Muscle of leg (tissue), 16 donors: ENCODE measurements at places on chromosomes 7 and 10. TPM values are rescaled to one million over a fixed set of nuclear protein-coding genes. Genes with fewer than 3 reads are reported as not detected.

GRCh38 chr10:93436591-93437085 is 45.5 kb downstream of the MYOF start:
- peak; percentile 99 for DNase-seq
- peak overlapping the region; percentile 100 for H3K27ac ChIP-seq
- no peaks in the 10 kb centered on the region for H3K27me3 ChIP-seq
- H3K36me3 ChIP-seq, result no peaks in the 10 kb centered on the region

Gene NRBF2
- 16.9 TPM for total RNA-seq

Gene CTNNA3
- 18.8 TPM for total RNA-seq

- H3K27me3 ChIP-seq, result no peaks in the 10 kb centered on the region
- H3K36me3 ChIP-seq, result no peaks in the 10 kb centered on the region
- no peaks in the 10 kb centered on the region for H3K4me1 ChIP-seq
- no peak overlapping the region for H3K27ac ChIP-seq
- H3K4me3 ChIP-seq, result no peak overlapping the region
- DNase-seq, result no peak
Observed at GRCh38 chr10:17764142-17764541, 12.1 kb downstream of the TMEM236 start.

Gene LIPJ
- total RNA-seq, result 0.13 TPM

- H3K4me1 ChIP-seq, result no peaks in the 10 kb centered on the region
- no peak overlapping the region for H3K27ac ChIP-seq
- peak; percentile 44 for DNase-seq
- H3K27me3 ChIP-seq, result no peaks in the 10 kb centered on the region
- H3K36me3 ChIP-seq, result no peaks in the 10 kb centered on the region
Observed at GRCh38 chr10:32189400-32190084, 133.3 kb upstream of the KIF5B start.

GRCh38 chr7:34728156-34728555 is 70.1 kb downstream of the NPSR1 start:
- no peak overlapping the region for H3K4me3 ChIP-seq
- H3K36me3 ChIP-seq, result no peaks in the 10 kb centered on the region
- no peak overlapping the region for H3K27ac ChIP-seq
- no peak for DNase-seq

- no peak overlapping the region for H3K27ac ChIP-seq
- H3K4me1 ChIP-seq, result no peaks in the 10 kb centered on the region
- no peak for DNase-seq
- no peak overlapping the region for H3K4me3 ChIP-seq
- peaks cover 4% of the 10 kb centered on the region for H3K27me3 ChIP-seq
Observed at GRCh38 chr7:138668946-138669345, 32.2 kb downstream of the SVOPL start.

- no peak overlapping the region for H3K4me3 ChIP-seq
- H3K27ac ChIP-seq, result no peak overlapping the region
- H3K36me3 ChIP-seq, result no peaks in the 10 kb centered on the region
- peaks cover 9% of the 10 kb centered on the region for H3K4me1 ChIP-seq
- no peak for DNase-seq
Observed at GRCh38 chr7:73774923-73775322, 4.9 kb upstream of the CLDN3 start.

- no peaks in the 10 kb centered on the region for H3K27me3 ChIP-seq
- H3K4me3 ChIP-seq, result no peak overlapping the region
- no peak overlapping the region for H3K27ac ChIP-seq
- no peak for DNase-seq
Observed at GRCh38 chr7:88268051-88268450, 38.6 kb downstream of the STEAP4 start.

Gene RPEL1
- total RNA-seq, result not detected

DNA sequence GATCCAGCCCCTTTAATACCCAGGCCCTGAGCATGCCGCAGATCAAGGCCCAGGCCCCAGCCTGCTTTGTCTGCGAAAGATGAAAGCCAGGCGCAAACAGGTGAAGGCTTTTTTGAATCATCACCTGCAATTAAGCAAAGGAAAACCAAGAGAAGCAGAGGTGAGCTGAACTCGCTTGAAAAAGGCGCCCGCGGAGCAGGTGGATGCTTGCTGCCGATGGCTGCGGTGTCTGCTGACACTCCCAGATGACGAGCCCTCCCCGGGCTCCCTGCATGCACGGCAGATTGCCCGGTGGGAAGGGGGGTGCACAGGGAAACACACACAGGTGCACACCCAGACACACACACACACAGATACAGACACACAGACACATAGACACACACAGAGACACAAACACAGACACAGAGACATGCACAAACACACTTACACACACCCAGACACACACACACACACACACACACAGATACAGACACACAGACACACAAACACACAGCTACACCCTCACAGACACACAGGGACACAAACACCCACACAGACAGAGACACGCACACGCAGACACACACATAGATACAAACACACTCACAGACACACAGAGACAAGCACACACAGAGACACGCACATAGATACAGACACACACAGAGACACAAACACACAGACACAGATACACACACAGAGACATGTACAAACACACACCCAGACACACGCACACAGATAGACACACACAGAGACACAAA is 142.6 kb upstream of the RNF32 start:
- H3K36me3 ChIP-seq, result no peaks in the 10 kb centered on the region
- DNase-seq, result no peak
- H3K4me1 ChIP-seq, result no peaks in the 10 kb centered on the region
- H3K4me3 ChIP-seq, result no peak overlapping the region
- no peak overlapping the region for H3K27ac ChIP-seq
- H3K27me3 ChIP-seq, result no peaks in the 10 kb centered on the region

- H3K4me3 ChIP-seq, result no peak overlapping the region
- no peaks in the 10 kb centered on the region for H3K27me3 ChIP-seq
- no peaks in the 10 kb centered on the region for H3K4me1 ChIP-seq
- H3K27ac ChIP-seq, result no peak overlapping the region
Observed at GRCh38 chr10:16545116-16545736, 23.5 kb upstream of the C1QL3 start.

GRCh38 chr10:93629647-93630305 is 17.4 kb downstream of the PDE6C start:
- no peak overlapping the region for H3K27ac ChIP-seq
- H3K4me1 ChIP-seq, result no peaks in the 10 kb centered on the region
- no peaks in the 10 kb centered on the region for H3K36me3 ChIP-seq

Gene SYT15B
- 0.27 TPM for total RNA-seq

GRCh38 chr10:43078986-43079273 is 2.1 kb downstream of the RET start:
- DNase-seq, result peak; percentile 25
- H3K27ac ChIP-seq, result no peak overlapping the region
- H3K27me3 ChIP-seq, result peaks cover 56% of the 10 kb centered on the region
- no peaks in the 10 kb centered on the region for H3K36me3 ChIP-seq

DNA sequence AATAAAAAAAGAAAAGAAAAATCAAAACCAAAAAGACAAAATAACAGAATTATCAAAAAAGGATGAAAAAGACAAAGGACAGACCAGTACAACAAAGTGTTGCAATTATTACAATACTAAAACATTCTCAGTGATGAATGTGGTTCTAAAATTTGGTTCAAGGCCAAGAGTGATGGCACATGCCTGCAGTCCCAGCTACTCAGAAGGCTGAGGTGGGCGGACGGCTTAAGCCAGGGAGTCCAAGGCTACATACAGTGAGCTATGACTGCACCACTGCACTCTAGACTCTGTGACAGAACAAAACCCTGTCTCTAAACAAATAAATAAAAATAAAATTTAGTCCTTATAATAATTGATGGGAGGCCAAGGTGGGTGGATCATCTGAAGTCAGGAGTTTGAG is 14.5 kb downstream of the BAZ1B start:
- no peak overlapping the region for H3K4me3 ChIP-seq
- no peak for DNase-seq
- no peaks in the 10 kb centered on the region for H3K4me1 ChIP-seq
- no peak overlapping the region for H3K27ac ChIP-seq
- H3K27me3 ChIP-seq, result no peaks in the 10 kb centered on the region

GRCh38 chr7:4519819-4520520 is 162.1 kb upstream of the FOXK1 start:
- H3K27ac ChIP-seq, result no peak overlapping the region
- DNase-seq, result no peak
- H3K27me3 ChIP-seq, result peaks cover 4% of the 10 kb centered on the region
- no peaks in the 10 kb centered on the region for H3K4me1 ChIP-seq
- H3K36me3 ChIP-seq, result no peaks in the 10 kb centered on the region

DNA sequence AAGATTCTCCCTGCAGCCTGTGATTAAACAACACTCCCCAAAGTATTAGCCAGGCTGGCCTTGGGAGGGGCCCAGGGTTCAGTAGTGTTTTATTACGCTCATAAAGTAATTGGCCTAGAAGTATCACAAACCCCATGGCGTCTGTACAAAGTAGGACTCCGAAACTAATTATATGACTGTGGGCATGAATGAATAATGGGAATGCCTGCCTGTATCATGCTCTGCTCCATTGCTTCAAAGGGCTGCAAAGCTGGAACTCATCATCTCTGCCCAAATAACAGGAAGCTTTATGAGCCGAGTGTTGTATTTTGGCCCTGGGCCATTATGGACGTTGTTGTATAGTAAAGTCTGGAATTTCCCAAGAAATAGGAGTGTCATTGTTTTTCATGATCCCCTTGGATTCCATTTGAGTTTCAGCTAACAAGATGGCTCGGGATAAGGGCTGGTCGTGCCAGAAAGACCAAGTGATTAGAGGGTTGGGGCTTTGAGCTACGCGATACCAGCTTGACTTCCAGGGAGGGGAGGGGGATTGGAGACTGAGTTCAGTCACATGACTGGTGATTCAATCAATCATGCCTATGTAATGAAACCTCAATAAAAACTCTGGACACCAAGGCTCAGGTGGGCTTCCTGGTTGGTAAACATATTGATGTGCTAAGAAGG is 65.3 kb upstream of the NPTX2 start:
- no peak overlapping the region for H3K27ac ChIP-seq
- DNase-seq, result peak; percentile 59
- no peak overlapping the region for H3K4me3 ChIP-seq
- H3K4me1 ChIP-seq, result peaks cover 22% of the 10 kb centered on the region
- no peaks in the 10 kb centered on the region for H3K36me3 ChIP-seq

- DNase-seq, result no peak
- H3K27ac ChIP-seq, result no peak overlapping the region
- no peaks in the 10 kb centered on the region for H3K36me3 ChIP-seq
- H3K4me1 ChIP-seq, result no peaks in the 10 kb centered on the region
- H3K4me3 ChIP-seq, result no peak overlapping the region
- no peaks in the 10 kb centered on the region for H3K27me3 ChIP-seq
Observed at GRCh38 chr10:75950997-75951589, 519.7 kb downstream of the LRMDA start.

Gene PTTG1IP2
- total RNA-seq, result not detected

DNA sequence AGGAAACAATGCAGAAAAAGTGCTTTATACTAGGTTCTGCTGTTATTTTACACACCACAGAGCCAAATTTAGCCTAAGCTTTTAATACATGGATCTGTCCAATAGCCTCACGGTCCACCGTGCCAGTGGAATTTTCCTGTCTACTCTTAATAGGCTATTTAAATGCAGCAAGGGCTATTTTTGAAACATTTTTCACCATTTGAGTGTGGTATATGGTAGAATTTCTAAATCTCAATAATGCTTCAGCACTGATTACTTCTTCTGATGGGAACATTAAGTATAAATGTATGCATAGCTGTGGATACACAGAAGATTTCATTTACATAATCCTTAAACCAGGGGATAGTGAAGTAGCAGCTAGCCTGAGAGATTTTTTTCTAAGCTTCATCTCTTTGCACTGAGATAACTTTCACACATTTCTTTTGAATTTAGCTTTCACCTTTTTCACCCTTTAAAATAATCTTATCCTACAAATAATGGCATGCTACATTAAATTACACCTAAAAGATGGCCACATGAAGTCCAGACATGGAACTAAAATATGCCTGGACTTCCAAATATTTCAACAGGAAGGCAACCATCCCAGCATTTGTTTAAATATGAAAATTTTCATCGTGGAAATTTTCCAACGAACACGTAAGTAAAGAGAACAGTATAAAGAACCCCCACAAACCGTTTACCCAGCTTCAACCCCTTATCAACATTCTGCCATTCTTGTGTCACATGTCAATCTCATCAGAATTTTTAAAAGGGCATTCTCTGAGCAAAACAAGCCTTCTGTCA is 45.4 kb downstream of the AMPH start:
- H3K36me3 ChIP-seq, result no peaks in the 10 kb centered on the region
- no peaks in the 10 kb centered on the region for H3K27me3 ChIP-seq
- no peak overlapping the region for H3K27ac ChIP-seq
- peaks cover 7% of the 10 kb centered on the region for H3K4me1 ChIP-seq

DNA sequence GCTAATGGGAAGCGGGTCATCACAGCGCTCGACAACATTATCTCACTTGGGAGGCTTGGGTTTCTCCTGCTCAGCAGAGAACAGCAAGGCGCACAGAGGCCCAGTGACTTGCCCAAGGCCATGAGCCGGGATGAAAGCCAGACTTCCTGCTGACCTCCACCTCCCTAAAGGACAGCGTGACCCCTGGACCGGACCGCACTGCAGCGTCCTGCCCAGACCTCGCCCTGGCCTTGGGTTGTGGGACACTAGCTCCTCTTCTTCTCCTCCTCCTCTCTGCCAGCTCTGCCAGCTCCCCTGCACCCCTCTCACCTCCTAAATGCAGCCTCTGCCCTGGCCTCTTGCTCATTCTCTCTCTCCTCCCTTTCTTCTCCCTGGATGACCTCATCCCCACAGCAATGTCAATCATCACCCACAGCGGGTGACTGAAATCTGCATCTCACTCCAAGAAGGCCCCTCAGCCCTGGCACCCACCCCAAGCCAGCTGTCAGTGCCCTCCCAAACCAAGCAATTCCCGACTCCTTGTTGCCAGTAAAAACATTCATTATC is 19.4 kb downstream of the SPOCK2 start:
- peaks cover 2% of the 10 kb centered on the region for H3K27me3 ChIP-seq
- H3K27ac ChIP-seq, result no peak overlapping the region
- peaks cover 31% of the 10 kb centered on the region for H3K4me1 ChIP-seq
- DNase-seq, result no peak
- no peak overlapping the region for H3K4me3 ChIP-seq
